D341Med (cell line): ENCODE measurements at places on chromosomes 5 and 9.

- no peak for DNase-seq
Measured at GRCh38 chr5:98767581-98767980, 5.9 kb upstream of the RGMB start.

DNA sequence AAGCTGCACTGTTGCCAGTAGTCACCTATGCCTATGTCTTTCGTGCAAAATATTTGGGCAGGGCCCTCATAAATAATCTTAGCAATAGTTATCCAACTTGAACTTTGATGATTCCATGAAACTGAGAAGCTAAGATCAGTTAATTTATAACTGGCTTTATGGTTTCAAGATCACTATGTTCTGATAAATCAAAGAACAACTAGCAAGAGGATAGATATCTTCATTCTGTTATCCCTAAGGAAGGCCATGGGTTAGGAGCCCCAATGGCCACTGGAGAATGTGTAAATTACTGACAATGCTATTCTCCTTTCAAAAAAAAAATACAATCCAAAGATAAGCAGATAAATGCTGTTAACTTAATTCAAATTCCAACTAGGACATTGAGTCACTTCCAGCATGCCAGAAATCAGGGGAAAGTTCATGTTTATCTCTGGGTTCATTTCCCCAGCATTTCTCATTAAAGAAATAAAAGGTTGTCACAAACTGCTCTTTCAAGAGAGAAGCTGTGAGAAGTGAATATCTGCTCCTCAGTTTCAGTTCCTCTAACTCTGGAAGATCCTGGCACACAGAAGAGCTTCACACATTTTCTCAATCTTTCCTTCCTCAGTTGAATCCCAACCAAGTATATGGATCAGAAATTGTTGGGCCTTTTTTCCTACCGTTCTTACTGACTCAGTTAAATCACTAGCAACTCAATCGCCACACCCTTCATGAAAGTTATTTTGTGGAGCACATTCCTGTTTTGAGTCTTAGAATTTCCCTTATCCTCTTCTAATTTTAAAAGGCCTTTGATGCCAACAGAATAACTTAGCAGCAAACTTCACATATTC lies 59.6 kb upstream of the SLC1A1 start:
- DNase-seq: no peak

DNA sequence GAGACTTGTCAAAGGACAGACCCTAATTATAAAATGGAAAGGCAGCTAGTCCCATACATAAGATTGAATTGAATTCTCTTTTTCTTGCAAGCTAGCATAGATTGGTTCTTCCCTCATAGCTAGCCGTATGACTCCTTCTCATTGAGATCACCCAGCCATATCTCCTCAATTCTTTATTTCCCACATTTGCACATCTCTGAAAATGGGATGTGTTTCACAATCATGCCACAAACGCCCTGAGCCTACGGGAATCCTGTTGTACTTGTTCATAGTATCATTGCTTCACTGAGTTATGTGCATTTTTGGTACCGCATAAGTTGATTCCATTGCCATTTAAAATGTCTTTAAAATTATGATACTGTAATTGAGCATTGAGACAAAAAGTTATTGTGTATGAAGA lies 90.5 kb downstream of the PCSK1 start:
- no peak for DNase-seq

DNA sequence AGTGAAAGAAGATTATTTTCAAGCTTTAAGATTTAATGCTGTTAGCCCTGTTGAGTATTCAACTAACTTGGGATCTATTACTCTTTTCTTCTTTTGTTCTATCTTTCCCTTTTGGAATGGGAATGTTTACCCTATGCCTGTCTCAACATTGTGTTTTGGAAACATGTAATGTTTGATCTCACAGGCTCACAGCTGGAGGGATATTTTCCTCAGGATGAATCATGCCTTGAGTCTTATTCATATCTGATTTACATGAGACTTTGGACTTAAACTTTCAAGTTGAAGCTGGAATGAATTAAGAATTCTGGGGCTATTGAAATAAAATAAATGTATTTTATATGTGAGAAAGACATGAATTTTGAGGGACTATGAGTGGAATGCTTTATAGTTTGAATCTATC lies 607.8 kb upstream of the PTGER4 start:
- no peak for DNase-seq

DNA sequence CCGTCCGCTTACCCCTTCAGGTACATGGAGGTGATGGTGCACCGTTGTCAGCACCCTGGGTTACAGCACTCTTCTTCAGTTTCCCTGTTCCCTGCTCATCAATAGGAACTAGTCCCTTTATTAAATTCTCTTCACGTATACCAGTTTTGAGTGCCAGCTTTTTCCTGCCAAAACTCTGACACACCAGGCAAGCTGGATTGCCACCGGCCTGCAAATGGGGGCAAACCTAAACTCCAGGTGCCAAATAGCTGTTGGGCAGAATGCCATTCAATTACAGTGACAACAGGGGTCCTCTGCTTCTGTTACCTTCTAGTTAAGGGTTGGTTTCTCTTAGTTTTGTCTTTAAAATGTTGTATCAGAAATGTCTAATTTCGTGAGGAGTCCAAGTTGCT lies 400.4 kb downstream of the OSTF1 start:
- no peak for DNase-seq

GRCh38 chr9:132066057-132066456 lies 13.6 kb downstream of the MED27 start:
- DNase-seq: no peak

DNA sequence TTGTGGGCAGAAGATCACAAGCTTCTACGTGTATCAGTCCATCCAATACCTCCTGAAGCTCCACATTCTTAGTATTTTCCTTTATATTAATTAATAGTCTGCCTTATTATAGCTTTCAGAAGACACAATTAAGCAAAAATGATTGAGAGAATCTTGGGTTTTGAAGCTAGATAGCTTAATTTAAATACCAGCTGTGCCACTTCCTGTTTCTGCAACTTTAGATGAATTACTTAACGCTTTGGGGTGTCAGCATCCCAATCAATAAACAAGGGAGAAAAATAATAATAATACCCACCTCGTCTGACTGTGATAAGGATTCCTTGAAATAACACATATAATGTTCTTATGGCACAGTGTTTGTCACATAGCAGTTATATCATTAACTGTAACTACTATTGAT lies 44.7 kb upstream of the HTR4 start:
- DNase-seq: no peak

- no peak for DNase-seq
Measured at GRCh38 chr9:117523531-117524153, 108.8 kb upstream of the ASTN2 start.

DNA sequence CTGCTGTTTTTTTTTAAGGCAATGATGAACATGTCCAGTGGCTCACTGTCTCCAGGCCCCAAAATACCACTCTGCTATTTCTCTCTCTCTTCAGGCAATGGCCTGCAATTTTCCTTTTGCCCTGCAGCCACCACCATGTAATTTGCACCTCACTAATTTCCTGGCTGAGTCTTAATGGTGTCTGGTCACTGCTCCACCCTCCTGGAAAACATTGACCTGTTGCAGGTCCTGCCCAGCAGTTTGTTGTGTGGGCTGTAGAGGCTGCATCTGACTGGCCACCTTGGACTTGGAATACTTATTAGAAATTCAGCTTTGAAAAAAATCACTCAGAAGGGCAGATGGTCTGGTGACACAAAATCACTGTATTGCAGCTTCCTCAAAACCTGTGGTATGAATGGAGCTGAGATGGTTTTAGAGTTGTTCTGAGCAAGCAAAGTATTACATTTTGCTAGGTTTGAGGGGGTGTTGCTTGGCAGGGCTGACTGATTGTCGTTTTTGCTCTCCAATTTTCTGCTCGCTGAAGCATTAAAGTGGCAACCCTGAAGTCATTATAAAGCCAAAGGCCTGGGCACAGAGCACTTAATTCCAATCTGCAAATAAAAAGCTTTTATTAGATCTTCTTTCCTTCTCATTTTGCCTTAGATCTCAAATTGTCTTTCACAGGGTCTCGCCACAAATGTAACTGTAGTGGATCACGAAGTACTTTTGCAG lies 134.8 kb downstream of the TMEM174 start:
- DNase-seq: no peak

- no peak for DNase-seq
Measured at GRCh38 chr9:112574008-112574407, 87.4 kb downstream of the KIAA1958 start.

GRCh38 chr9:88791105-88791805 lies 200.0 kb upstream of the S1PR3 start:
- DNase-seq: no peak

DNA sequence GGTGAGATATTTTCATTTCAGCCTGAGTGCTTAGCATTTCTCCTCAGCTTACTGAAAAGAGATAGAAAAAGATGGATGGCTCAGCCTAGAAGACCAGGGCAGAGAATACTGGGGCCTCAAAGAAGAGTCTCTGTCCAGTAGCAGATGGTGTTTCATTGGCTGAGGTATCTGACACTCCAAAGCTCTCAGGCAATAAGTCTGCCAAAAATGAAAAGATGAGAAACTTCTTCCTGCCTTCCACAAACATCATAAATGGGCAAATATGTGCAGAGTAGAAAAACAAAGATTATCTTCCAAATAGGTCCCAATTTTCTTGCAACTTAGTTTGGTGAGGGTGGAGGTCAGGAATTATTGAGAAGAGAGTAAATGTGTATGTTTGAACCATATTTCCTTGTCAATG lies 87.4 kb upstream of the ICE1 start:
- DNase-seq: no peak

DNA sequence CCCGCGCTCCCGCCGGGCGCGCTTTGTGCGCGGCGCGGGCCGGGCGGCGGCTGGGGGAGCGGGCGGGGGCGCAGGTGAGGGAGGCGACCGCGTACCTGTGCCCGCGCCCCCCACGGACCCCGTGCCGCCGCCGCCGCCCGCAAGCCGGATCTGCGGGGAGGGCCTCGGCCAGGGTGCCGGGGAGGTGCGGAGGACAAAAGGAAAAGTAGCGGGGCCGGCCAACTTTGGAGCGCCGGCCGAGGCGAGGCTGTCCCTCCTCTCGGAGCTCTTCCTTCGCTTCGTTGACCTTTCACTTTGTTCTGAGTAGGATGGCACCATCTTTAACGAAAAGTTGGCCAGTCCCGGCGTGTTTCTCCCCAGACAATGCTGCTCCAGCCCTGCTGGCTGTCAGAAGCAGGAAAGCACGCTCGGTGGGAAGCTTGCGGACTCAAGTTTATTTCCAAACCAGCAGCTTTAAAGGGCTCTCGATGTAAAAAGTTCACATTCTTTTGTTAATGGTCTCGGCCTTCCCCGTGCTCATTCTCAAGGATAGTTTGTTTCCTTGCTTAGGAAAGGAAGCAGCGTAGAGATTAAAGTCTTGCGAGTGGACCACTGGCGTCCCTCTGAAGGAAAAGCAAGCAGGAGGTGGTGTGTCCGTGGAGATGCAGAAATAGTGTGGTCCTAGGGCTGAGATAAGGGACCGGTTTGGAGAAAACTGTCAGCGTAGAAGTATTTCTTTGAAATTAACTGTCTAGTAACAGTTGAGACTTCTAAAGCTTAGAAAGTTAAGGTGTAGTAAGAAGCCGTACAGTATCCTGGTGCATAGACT lies 639 bp downstream of the EHMT1 start:
- DNase-seq: no peak

- DNase-seq: no peak
Measured at GRCh38 chr9:31908891-31909480, 475.5 kb upstream of the ACO1 start.

GRCh38 chr9:130766927-130767307 lies 68.1 kb upstream of the ABL1 start:
- DNase-seq: no peak
